ENCODE measurements at places on chromosomes 3 and 15. TPM values are rescaled to one million over a fixed set of nuclear protein-coding genes. Genes with fewer than 3 reads are reported as not detected.

- DNase-seq = no peak
Observed at GRCh38 chr3:28252001-28252431, 10.6 kb downstream of the CMC1 start.

DNA sequence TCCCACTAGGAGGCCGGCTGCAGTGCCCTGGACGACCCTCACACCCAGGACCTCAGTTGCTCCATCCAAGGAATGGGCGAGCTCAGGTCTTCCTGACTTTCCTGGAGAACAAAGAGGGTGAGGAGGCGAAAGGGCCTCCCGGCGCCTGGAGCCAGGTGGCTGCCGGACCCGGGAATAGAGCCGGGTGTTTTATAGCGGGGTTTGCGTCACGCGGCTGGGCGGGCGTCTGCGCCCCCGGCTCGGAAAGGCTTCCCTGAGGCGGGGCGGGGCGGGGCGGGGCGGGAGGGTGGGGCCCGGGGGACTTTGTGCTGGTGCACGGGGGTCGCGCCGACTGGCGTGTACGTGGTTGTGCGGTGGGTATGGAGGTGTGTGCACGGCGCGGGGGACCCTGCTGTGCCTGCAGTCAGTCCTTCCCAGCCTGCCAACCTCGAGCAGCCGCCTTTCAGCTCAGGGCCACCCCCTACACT is 4.6 kb upstream of the PRKCD start:
- no peak for DNase-seq

DNA sequence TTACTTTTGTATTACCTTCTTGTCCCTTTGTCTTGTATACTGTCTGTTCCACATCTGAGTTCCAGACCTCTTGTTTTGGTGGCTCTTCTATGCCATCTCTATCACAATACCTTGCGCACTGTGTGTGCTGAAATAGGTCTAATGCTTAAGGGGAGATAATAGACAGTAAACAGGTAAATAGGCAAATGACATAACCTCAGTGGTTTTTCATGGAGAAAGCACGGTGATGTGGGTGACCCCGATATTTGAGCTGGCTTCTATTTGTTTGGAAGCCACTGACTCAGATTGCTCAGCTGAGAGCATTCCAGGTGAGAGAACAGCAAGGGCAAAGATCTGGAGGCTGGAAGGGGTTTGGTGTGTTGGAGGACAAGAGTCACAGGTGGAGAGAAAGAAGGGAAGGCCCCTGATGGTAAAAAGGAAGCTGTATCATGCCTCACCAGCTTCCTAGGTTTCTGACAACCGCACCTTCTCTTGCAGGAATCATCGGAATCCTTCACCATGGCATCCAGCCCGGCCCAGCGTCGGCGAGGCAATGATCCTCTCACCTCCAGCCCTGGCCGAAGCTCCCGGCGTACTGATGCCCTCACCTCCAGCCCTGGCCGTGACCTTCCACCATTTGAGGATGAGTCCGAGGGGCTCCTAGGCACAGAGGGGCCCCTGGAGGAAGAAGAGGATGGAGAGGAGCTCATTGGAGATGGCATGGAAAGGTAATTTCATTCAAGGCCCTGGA is 795 bp downstream of the MCM2 start:
- no peak for DNase-seq

- no peak for DNase-seq
Observed at GRCh38 chr3:63192248-63192647, 85.9 kb upstream of the SYNPR start.

GRCh38 chr3:141959589-141960554 is 83.4 kb downstream of the ATP1B3 start:
- DNase-seq = no peak

DNA sequence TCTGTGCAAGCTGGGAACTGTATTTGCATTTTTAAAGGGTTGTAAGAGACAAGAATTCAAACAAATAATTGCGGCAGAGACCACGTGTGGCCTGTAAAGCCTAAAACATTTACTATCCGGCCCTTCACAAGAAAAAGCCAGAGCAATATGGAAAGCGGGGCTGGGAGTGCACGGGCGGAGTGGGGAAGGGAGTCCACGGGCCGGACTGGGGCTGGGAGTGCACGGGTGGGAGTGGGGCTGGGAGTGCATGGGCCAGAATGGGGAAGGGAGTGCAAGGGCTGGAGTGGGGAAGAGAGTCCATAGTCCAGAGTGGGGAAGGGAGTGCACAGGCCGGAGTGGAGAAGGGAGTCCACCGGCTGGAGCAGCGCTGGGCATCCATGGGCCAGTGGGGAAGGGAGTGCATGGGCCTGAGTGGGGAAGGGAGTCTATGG is 41.2 kb downstream of the KLF15 start:
- no peak for DNase-seq

GRCh38 chr3:124258057-124258500 is 266.2 kb upstream of the ROPN1 start:
- no peak for DNase-seq

- DNase-seq = no peak
Observed at GRCh38 chr3:170644711-170645110, 58.8 kb upstream of the SLC7A14 start.

DNA sequence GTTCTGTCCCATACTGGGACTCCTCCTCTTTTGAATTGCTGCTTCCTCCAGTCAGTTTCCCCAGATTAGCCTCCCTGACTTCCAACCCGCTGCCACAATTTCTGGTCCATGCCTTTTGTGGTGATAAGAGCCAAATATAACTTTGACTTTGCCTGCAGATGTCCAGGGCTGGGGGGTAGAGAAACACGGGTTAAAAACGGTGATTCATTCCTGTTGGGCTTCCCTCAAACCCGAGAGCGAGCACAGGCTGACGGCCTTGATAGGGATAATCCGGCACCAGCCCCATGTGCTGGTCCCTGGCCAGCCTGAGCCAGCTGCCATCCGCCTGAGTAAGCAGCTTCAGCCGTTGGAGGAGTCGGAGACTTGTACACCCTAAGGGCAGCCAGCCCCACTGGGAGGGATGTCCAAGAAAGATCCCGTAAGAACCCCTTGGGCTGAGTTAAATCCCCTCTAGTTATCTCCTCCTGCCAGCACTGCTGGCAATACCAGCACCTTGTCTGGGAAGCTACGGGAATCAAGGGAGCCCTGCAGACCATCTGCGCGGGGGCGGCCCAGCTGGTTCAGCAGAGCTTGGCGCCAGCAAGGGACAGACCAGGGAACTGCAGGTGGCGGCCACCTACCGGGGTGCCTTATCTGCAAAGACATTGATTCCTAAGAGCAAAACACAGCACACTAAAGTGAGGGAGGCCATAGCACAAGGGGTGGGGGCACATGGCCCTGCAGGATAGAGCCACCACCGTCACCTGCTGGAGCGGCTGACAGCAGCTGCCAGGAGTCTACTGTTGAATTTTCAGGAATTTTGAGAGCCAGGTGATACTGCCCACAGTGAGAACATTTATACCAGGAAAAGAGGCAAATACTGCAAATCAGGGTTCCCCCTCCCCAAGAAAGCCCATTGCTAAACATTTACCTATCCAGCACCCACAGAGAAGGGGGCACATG is 18.1 kb downstream of the CSPG4 start:
- peak; percentile 96 for DNase-seq

DNA sequence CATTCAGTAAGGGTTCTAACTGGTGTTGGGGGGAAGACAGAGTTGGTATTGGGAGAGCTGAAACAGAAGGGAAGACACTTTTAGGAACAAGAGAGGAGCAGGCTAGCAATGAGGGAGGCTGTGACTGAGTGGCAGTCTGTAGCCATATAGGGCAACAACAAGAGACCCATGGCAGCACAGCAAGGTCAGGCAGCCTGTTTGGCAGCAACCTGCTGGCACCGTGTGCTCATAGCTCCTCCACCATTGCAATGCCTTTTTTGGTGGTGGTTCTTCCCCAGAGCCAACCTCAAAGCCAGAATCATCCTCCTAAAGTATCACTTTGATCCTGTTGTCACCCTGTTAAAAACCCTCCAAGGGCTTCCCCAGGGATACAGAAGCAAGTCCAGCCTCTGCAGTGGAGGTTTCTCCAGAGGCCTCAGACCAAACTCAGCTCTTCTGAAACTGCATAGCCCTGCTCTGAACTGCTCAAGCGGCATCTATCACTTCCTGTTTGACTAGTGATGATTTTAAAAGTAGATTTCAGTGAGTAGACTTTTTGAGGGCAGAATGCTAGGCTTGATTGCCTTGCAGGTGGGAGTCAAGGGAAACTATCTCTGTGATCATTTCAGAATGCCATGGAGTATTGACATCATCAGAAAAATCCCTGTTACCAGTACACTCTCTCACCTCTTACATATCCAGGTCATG is 176.9 kb downstream of the STAC start:
- no peak for DNase-seq

DNA sequence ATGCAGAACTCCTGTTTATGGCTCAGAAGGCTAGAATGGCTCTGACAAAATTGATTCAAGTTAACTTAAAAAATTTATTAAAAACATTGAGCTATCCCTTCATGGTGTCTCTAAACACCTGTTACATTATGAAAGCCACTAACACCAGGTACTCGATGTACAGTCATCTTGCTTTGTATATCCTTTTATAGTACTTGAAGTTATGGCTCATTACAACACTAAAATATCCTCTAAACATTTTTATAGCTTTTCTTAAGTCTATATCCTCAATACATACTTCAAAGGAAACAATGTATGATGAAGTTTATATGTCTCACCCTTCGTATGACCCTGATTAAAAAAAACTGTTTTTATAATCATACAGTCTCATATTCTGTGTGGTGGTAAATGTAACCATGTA is 38.2 kb downstream of the SLITRK3 start:
- no peak for DNase-seq

GRCh38 chr3:172106037-172106954 is 66.9 kb downstream of the FNDC3B start:
- no peak for DNase-seq

- no peak for DNase-seq
Observed at GRCh38 chr3:167913219-167913835, 177.8 kb downstream of the SERPINI1 start.

GRCh38 chr3:168289471-168290008 is 193.8 kb upstream of the GOLIM4 start:
- no peak for DNase-seq

- DNase-seq = no peak
Observed at GRCh38 chr3:37609181-37610110, 252.2 kb upstream of the CTDSPL start.

GRCh38 chr15:90184786-90185704 is 16.1 kb upstream of the SEMA4B start:
- DNase-seq = no peak

GRCh38 chr3:140292684-140293083 is 357.7 kb downstream of the CLSTN2 start:
- no peak for DNase-seq

- DNase-seq = no peak
Observed at GRCh38 chr3:125645616-125646015, 50.3 kb upstream of the OSBPL11 start.

GRCh38 chr15:81427176-81427575 is 53.2 kb upstream of the TMC3 start:
- DNase-seq = no peak

DNA sequence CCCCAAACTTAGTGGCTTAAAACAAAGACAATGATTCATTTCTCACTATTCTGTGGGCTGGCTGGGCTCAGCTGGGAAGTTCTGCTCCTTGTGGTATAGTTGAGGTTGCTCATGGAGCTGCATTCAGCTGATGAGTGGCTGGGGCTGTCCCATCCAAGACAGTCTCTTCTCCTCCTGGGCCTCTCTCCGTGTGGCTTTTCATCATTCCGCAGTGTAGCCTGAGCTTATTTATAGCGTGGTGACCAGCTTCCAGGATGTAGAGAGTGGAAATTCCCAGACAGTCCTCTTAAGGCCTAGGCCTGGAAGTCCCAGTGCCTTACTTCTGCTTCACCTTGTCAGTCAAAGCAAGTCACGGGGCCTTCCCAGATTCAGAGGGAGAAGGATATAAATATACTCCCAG is 136.7 kb upstream of the DAZL start:
- DNase-seq = no peak

DNA sequence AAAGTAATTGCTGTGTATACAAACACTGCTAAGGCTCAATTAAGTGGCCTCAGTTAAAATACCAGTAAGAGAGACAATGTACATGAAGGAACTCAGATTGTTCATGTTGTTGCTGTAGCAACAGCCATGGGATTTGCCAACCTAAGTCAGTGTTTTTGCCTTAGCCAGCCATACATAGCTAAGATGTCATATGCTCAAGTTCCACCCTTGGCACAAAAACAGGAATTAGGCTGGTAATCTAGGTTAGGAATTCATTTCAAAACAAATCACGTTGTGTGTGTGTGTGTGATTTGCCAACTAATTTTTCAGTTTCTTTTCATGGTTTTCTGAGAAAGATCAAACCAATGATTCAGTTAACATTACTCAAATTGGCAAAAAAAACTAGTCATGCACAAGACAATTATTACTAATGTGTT is 143.7 kb upstream of the KCNMB2 start:
- no peak for DNase-seq

DNA sequence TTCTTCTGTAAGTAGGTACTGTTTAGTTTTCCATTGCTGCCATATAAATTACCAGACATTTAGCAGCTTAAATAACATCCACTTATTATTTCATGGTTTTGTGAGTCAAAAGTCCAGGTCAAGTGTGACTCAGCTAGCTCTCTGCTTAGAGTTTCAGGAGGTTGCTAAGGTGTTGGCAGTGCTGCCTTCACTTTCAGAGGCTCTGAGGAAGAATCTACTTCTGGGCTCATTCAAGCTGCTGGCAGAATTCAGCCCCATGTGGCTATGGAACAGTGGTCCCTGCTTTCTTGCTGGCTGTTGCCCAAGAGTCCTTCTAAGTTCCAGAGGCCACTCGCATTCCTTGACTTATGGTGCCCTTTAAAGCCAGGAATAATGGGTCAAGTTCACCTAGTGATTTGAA is 4.5 kb downstream of the CFAP44 start:
- DNase-seq = peak; percentile 18

DNA sequence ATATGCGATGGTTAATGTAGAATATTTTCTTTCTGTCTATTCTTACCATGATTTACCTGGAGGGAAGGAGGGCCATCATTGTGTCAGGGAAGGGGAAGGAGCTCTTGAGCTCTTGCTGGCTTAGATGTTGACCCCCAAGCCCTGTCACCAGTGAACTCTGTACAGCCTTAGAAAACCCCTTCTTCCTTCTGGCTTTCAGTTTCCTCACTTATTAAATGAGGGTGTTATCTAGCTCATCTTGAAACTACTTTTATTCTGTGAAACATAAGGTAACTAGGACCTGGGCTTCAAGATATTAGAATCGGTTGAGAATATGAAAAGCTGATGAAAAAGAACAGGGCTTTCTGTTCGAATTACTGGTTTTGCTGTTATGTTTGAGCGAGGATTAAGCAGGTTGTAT is 25.1 kb upstream of the UTS2B start:
- DNase-seq = no peak

DNA sequence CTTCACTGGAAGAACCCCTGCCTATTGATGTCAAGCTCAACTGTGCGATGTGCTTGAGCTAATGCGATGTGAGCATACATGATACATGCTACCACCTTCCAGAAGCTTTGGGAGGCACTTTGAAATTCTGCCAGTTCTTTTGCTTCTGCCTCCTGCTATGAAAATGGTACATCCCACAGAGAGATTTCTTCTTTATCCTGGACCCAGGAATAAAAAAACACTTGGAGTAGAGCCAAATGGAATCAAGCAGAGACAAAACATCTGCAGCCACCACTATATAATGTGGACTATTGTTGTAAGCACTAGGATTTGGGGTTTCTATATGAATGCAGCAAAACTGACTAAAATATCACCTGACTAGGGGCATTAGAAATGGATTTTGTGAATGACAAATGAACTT is 119.9 kb upstream of the GAP43 start:
- no peak for DNase-seq

The KBTBD13 gene
- not detected for polyA plus RNA-seq

The ATP10A gene
- 3.9 TPM for polyA plus RNA-seq

The SEMA3B gene
- polyA plus RNA-seq = 22.0 TPM

The KCNMB2 gene
- polyA plus RNA-seq = not detected

The ALDH1A2 gene
- polyA plus RNA-seq = 0.68 TPM

The SYNPR gene
- polyA plus RNA-seq = not detected

The NR2E3 gene
- 0.16 TPM for polyA plus RNA-seq

The TMEM158 gene
- polyA plus RNA-seq = 24.7 TPM

The BCL2A1 gene
- 2.7 TPM for polyA plus RNA-seq

The CPEB1 gene
- 8.4 TPM for polyA plus RNA-seq
